Hippocampal formation (tissue), 2 donors: ENCODE measurements at places on chromosomes 3 and 15.

GRCh38 chr15:25469377-25469776 is 30.6 kb upstream of the UBE3A start:
- no peak for DNase-seq

DNA sequence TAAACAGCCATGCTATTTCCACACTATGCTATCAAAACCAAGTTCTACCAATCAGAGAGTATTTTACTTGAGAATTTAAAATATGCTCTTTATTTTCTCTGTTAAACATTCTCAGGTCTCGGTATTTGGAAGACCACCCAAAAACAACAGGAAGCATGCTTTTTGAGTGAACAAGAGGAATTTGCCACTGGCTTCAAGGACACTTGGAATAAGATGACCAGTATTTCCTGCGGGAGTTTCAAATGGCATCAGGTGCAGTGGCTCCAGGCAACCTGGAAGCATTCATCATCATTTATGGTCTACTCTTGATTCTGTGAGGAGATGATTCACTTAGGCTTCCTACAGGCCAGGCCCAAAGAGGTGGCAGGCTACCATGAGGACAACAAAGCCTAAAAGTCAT is 305.7 kb upstream of the ATP11B start:
- DNase-seq = no peak

DNA sequence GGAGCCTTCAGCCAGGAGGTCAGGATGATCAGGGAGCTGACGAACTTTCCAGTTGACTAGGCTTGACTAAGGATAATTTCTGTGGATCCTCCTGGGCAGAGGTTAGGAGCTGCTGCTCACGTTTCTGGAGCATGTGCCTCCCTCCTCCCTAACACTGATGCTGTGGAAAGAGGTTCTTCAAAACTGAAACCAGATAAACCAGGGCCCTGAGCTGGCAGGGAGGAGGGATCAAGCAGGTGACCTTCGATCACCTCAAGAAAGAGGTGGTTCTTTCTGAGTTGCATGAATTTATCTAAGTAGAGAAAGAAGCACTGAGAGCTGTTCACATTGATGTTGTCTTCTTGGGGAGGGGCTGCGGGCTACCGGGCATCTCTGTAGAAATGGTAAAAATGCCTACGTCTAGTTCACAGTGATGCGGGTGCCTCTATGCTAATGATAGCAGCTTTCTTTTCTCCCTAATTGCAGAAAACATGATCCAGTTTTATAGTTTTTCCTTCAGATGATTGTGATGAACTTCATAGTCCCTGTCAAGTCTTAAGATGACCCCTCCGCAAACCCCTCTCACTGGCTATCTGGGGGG is 332.7 kb upstream of the LRRFIP2 start:
- DNase-seq = no peak

DNA sequence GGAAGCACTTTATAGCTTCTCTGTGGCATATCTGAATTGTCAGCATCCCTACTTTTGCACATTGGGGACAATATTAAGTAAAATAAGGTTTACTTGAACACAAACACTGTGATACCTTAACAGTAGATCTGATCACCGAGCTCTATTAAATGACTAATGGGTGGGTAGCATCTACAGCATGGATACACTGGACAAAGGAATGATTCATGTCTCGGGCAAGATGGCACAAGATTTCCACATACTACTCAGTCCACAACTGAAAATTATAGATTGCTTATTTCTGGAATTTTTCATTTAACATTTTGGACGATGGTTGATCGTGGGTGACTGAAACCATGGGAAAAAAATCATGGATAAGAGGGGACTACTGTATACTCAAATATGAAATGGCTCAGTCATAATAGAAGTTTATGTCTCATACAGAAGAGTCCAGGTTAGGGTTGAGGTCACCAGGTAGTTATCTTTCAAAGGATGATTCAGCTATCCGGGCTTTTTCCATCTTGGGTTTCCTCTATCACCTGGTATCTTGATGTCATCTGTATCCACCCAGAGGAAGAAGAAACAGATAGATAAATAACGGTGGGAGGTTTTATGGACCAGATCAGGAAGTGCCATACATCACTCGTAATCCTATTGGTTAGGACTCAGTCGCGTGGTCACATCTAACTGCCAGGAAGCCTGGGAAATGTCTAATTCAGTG is 320.0 kb upstream of the RARB start:
- no peak for DNase-seq

DNA sequence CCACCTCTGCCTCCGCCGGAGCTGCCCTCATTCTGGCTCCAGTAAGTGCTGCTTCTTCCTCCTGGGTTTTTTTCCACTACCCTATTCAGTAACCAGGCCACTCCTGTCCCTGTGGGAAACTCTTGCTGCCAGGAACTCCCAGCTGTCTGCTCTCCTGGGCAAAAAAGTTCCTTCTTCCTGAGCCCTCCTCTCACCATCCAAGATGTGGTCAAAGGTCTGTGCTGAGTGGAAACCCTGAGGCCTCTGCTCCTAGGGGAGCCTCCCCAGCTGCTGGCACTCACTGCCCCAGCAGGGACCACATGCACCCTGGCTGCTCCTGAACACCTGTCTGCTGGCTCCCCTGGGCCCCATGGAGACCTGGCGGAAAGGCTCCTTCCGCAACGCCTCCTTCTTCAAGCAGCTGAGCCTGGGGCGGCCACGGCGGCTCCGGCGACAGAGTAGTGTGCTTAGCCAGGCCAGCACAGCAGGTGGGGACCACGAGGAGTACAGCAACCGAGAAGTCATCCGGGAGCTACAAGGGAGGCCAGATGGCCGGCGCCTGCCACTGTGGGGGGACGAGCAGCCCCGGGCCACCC is 454 bp downstream of the C15orf62 start:
- DNase-seq = no peak

DNA sequence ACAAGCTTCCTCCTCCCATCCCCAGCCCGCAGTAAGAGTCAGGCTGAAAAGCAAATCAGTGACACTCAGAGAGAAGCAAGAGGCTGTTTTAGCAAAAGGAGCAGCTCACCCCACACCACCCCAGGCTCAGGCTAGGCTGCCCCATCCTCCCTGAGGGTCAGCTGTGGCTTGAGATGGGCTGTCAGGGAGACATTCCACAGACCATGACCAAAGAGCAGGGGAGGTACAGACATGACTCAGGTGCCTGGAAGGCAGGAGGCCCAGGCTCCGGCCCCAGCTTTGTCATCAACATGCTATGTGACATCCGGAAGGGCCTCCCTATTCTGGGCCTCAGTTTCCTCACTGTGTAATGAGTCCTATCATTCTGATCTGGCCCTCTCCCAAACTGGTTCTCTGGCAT is 24.7 kb downstream of the HCN4 start:
- DNase-seq = no peak

GRCh38 chr3:159916052-159916451 is 72.6 kb upstream of the IL12A start:
- DNase-seq = no peak
